Mesothelial cell of epicardium (in vitro differentiated cells): ENCODE measurements at places on chromosomes 2 and 18. TPM values are rescaled to one million over a fixed set of nuclear protein-coding genes. Genes with fewer than 3 reads are reported as not detected.

Gene DNAH7
- total RNA-seq: 0.63 to 0.86 TPM (median 0.71 TPM) in 3 replicates

DNA sequence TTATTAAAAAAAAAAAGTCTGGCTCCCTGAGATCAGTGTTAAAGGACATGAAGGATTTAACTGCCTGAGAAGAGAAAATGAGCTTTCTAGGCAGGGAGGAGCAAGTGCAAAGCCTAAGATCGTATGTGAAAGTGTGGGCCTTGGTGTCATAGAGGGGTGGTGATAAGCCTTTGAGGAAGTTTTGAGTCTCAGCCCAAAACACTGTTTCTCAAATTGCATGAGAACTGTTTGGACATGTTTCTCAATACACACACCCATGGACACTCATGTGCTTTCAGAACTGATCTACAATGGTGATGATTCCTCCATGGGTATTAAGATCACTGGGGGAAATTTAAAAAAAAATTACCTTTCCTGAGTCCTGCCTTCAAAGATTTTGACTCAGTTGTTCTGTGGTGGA lies 336.7 kb upstream of the RND3 start:
- no peak for DNase-seq

GRCh38 chr18:44672506-44672905 lies 8.2 kb upstream of the SETBP1 start:
- DNase-seq: no peak

GRCh38 chr2:2581331-2582159 lies 250.5 kb upstream of the MYT1L start:
- no peak for DNase-seq

DNA sequence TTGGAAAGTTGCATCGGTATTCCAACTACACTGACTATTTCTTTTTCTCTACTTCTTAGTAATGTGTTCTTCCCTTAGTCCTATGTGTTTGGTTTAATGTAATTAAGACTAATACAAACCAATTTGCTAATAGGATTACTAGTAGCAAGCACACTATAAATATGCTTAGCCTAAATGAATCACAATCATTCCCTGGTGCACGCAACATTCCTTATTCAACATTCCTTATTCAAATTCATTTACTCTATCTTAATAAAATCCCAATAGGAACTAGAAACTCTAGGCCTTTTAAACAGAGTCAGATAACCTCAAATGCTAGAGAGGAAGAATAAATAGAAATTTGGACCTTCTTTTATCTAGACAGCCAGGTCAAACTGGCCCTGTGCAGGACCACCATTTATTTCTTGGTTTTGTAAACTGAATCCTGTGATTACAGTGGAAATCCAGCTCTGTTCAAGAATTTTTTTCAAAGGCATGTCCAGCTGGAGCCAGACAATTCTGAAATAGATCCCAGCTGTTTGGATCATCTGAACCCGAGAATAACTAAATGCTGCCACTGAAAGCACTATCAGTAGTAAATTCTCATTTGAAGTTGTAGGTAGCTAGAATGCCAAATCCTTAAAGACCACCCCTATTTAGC lies 103.1 kb downstream of the PPP1R1C start:
- no peak for DNase-seq

DNA sequence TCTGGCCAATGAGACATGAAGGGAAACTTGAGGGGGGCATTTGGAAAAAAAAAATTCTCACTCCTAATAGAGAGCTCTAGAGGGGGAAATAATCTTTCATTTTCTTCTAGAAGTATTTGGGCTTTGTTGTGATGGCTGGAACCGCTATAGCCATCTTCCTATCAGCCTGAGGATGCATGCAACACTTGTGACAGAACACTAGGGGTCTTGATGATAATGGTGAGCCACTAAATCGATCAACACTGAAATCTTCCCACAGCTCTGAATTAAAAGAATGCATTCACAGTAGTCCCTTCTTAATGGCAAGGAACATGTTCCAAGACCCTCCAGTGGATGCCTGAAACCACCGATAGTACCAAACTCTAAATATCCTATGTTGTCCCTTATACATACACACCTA lies 325.3 kb downstream of the LNPK start:
- DNase-seq: no peak

Gene NFU1
- total RNA-seq: 31.9 to 35.6 TPM (median 34.7 TPM) in 3 replicates

GRCh38 chr2:121804997-121805765 lies 49.7 kb downstream of the TSN start:
- DNase-seq: no peak

DNA sequence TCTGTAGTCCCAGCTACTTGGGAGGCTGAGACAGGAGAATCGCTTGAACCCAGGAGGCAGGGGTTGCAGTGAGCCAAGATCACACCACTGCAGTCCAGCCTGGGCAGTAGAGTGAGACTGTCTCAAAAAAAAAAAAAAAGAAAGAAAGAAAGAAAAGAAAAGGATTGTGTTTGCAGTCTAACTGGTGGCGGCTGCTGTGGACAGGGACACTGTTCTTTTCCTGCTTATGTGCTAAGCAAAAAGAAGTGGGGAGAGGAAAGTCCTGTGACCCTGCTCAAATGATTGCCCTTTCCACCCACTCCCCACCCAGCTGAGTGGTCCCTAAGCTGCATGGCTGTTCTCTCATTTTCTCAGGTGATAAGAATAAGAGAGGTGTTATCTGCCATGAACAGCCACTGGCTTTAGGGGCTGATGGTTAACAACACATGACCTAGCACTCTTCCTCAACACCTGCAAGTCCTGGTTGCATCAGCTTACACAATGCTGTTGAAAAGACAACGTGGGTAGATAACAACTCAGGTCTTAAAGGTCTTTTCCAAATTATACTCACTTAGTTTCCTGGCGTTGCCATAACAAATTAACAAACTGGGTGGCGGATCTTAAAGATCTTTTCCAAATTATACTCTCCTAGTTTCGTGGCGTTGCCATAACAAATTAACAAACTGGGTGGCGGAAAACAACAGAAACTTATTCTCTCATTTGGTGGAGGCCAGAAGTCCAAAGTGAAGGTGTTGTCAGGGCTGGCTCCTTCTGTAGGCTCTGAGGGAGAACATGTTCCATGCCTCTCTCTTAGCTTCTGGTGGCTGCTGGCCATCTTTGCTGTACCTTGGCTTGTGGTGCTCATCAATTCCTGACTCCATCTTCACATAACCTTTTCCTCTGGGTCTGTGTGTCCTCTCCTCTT lies 90.3 kb upstream of the RTN4 start:
- no peak for DNase-seq

GRCh38 chr18:58793361-58793760 lies 71.3 kb upstream of the ZNF532 start:
- no peak for DNase-seq

- no peak for DNase-seq
Observed at GRCh38 chr2:226684563-226684959, 115.1 kb downstream of the IRS1 start.

DNA sequence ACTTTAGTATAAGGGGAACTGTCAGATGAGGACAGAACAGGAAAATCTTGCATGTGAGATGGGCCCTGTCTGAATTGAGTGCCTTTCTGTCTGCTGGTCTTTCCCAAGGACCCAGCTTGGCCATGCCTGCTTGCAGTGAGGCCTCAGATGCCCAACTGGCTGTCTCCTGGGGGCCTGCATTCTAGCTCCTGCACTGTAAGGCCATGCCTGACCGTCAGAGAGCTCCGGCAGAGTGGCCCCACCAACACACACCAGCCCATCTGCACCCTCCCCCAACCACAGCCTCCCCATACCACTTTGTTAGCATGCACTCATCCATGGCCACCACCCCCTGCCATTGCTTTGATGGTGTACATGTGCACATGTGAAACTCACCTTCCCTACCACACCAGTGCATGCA lies 190.4 kb upstream of the RPRM start:
- DNase-seq: no peak

GRCh38 chr2:100870652-100871531 lies 51.0 kb downstream of the NPAS2 start:
- DNase-seq: no peak

DNA sequence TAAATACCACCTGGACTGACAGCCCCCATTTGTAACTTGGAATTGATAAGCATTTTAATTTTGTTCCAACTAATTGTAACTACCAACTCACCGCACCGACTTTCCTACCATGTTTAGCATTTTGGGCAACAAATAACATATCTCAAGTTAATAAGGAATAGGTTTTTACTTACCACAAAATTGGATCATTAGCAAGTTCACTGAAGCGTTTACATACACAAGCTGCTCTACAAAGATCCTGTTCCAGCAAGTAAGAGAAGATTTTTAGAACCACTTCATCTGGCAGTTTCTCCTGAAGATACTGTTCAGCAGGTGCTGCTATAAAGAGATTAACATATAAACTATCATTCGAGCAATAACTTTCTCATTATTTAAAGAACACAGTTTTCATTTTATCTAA lies 55.7 kb downstream of the MSH6 start:
- DNase-seq: no peak

- DNase-seq: peak; percentile 17
Observed at GRCh38 chr2:126796931-126797621, 101.6 kb upstream of the TEX51 start.

GRCh38 chr2:134232461-134232860 lies 21.4 kb upstream of the MGAT5 start:
- DNase-seq: no peak

- DNase-seq: no peak
Observed at GRCh38 chr2:181036445-181036844, 56.0 kb downstream of the UBE2E3 start.

DNA sequence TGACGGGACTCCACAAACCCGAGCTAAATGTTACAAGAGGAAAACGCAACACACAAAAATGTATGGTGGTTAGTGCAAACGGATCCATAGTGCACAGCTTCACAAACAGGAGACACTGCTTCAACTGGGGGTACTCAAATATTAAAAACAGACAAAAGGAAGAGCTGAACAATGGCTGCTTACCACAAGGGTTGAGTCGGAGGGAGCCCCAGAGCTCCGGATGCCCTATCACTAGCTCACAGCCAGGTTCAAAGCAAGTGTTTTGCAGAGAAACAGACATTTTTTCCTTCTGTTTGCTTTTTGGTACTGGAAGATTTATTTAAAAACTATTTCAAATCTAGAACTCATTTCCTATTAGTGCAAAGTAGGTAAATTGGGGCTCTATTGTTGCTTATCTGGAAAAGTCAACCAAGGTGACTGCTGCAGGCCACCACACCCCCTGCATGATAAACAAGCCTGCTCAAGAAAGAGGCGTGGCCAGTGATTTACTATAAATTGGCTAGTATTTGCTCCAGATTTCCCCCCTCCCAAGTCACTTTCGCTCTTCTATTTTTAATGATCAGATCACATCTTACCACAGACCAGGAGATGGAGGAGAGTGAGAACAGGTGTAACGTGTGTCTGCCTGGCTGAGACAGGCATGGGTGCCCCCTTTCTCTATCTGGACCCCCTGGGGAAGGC lies 46.5 kb downstream of the ZAP70 start:
- DNase-seq: no peak

Gene TACR1
- total RNA-seq: 0.09 to 0.38 TPM (median 0.20 TPM) in 3 replicates

GRCh38 chr2:16012626-16013358 lies 72.4 kb downstream of the MYCN start:
- DNase-seq: no peak

DNA sequence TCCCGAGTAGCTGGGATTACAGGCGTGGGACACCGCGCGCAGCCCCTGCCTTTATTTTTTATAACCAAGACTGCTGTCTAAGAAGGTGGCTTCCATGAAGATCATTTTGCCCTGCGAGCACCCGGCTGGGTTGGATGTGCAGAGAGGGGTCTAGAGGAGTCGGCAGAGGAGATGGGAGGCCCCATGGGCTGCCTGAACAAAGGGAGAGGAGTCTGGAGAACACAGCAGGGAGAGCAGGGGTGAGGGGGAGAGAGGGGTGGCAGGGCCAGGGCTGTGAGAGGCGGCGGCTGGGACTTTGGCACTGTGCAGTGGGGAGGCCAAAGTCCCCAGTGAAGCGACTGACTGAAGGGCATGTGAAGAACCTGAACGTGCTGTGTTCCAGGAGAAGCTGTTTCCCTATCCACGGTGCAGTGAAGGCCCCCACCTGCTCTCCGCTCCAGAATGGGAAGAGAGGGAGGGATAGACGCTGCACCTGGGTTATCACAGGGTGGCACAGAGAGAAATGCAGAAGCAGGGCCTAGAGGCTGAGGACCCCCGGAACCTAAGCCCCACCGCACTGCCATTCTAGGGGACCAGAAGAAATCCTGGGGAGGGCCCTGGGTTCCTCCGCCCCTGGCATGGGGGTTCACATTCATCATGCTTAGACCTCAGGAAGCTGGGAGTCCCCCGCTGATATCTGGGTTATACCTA lies 24.8 kb upstream of the FOSL2 start:
- no peak for DNase-seq

DNA sequence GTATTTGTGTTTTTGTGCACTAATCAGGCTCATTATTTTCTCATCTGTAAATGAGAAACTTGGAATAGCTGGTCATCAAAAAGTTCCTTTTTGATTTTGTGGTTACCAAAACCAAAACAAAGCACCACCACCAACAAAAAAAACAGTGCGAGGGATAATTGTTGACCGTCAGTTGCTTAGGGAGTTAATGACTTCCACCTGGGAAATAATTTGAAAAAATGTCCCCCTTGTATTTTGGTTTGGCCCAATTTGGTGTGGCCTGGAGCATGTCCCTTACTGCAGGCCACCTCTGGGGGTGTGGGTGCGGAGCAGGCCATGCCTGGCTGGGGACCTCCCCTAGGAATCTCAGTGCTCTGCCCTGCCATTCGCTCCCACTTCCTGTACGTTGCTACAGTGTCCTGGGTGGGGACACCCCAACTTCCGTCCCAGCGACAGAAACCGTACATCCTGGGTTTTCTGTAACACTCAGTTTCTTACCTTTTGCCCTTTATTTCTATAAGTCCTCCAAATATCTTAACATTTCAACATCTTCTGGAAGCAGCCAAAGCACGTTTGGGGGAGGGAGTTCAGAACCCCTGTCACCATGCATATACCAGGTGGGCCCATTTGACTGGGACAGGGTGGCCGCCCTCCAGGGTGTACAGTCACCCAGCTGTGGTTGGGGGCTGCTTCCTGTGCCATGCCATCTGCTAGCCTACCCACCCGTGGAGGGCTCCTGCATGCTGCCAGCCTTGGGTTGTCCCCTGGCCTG lies 31.3 kb downstream of the NCK2 start:
- no peak for DNase-seq

GRCh38 chr2:183037553-183038340 lies 510 bp downstream of the NCKAP1 start:
- peak; percentile 31 for DNase-seq
